ENCODE measurements at places on chromosomes 1 and 21. TPM values are rescaled to one million over a fixed set of nuclear protein-coding genes. Genes with fewer than 3 reads are reported as not detected.

The SHISA4 gene
- 61.9 TPM for total RNA-seq

The PDE9A gene
- 93.6 TPM for total RNA-seq

DNA sequence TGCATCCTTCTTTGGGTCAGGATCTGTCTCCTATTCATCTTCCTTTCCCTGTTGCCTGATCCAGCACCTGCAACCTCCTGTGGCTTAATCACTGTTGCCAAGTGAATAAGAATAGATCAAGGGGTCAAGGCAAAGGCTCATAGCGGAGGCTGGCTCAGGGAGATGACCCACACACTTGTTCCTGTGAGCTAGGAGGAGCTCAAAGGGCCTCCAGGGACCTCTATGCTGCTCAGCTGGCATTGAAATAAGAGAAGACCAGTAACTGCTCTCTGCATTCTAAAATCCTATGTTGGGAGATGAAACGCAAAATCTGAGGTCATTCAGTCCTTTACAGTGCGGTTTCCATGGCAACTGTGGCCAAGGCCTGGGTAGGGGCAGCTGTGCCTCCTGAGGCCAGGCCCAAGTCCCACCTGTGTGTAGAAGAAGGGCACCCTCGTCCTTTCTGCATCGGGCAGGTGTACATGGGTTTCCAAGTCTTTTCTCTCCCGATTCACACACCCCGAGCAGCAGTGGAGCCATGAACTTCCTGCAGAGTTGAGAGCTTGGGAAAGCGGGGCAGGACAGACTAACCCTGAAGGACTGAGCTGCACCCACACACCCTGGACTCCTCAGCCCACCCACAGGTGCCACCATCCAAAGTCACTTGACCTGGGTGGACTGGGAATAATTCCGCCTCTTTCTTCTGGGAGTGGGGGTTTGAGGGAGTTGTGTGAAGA, 27.8 kb upstream of the STUM start:
- no peaks in the 10 kb centered on the region for H3K4me1 ChIP-seq
- no peaks in the 10 kb centered on the region for H3K36me3 ChIP-seq
- no peaks in the 10 kb centered on the region for H3K27me3 ChIP-seq
- DNase-seq, result no peak
- H3K27ac ChIP-seq, result no peak overlapping the region

DNA sequence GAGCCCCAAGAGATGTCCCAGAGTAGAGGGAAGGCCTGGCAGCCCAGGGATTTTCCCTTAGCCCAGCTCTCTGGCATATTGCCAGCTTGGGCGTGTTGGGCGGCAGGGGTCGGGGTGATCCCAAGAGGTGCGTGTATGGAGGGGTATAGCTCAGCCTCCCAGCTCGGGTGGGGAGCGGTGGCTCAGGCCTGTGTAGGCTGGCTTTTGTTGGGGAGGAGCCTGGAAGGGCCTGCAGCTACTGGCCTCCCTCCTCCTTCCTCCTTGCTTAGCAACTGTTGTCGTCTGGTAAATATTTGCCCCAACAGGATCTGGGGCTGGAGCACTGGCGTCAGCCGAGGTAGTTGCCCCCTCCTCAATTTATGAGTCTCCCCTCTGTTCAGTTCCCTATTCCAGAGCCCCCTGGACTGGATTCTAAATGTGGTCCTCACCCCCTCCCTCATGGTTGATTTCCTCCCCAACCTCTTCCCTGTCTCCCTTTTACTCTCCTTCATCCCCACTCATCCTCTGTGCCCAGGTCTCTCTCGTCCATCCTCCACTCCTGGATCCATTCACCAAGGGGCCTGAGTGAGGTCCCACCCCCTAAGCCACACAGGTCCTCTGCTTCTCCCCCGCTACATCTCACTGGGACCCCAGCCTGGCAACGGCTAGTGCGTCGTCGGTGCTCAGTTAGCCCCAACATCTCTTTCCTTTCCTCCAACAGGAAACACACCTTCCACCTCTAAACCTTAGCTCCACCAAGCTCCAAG, 10.3 kb upstream of the LMNA start:
- H3K4me3 ChIP-seq, result no peak overlapping the region
- H3K36me3 ChIP-seq, result no peaks in the 10 kb centered on the region
- DNase-seq, result peak; percentile 85
- peak overlapping the region; percentile 97 for H3K27ac ChIP-seq

DNA sequence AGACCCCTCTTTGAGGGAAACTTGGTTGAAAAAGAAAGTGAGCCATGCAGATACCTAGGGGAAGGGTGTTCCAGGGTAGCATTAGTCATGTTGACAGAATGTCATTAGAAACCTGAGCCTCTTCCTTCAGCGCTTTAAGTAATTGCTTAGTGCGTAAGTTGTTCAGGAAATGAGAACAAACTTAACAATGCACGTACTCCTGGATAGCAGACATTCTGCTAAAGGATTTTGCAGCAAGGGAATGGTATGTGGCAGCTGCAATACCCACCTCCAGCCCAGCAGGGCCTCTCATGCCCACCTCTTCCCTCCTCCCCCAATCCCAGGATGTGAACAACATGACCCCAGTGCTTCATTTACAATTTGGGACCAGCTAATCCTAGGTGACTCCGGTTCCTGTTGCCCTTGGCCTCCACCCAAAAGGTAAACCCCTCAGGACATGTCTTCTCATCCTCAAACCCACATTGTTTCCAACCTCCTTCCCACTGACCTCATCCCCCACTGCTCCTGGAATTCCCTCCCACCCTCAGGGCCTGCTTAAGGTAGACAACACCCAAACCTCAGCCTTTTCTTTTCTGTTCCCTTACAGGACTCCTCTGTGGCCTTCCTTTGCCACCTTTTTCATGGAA, 98.0 kb upstream of the BCAR3 start:
- H3K4me3 ChIP-seq, result no peak overlapping the region
- DNase-seq, result no peak
- no peak overlapping the region for H3K27ac ChIP-seq
- no peaks in the 10 kb centered on the region for H3K4me1 ChIP-seq
- H3K27me3 ChIP-seq, result no peaks in the 10 kb centered on the region

Data from prostate gland (tissue), 2 donors.